ENCODE measurements at places on chromosomes 6 and 20.

DNA sequence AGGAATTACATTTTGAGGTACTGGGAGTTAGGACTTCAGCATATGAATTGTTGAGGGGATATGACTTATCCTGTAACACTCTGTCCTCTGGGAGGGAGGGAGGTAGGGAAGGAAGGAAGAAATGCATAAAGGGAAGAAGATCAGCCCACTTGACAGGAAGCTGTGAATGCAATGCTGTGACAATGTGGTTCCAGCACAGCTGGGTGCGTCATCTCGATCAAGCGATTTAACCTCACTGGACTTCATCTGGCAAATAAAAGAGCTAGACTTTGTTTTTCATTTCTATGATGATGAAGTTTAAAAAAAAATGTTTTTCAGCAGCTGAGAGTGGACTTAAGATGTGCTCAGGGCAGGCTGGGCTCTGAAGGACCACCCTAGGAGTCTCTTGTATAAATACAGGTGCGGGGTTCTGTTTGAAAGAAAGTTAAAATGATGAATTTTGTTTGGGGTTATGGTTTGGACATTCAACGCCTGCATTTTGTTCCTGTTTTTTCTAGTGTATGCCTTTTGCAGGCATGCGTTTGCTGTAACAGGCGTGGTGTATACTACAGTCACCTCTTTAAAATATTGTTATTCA is 178.1 kb downstream of the RIMS1 start:
- no peak for DNase-seq

GRCh38 chr6:52375780-52376556 is 14.0 kb downstream of the PAQR8 start:
- no peak for DNase-seq

DNA sequence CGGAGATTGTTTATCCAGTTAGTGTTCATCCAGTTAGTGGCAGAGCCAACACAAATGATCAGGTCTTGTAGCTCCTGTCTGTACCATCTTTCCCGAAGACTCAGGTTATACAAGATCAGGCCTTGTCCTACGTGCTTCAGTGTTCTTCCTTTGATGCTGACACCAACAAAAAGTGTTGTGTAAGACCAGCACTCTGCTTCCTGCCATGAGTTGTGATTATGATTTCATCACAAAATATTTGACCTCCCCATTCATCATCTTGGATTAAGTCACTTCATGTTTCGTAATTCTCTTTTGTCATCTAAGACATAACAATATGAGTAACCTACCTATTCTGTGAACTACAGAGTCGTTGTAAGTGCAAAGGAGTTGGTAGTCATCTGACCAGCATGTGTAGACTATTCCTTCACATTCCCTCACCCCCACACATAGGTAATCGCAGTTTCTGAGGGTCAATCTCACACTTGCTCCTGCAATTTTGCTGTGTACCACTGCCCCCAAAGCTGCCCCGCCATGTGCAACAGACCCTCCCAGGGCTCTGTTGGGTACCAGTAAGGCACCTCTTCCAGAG is 135.6 kb upstream of the SLC22A23 start:
- peak; percentile 72 for DNase-seq

DNA sequence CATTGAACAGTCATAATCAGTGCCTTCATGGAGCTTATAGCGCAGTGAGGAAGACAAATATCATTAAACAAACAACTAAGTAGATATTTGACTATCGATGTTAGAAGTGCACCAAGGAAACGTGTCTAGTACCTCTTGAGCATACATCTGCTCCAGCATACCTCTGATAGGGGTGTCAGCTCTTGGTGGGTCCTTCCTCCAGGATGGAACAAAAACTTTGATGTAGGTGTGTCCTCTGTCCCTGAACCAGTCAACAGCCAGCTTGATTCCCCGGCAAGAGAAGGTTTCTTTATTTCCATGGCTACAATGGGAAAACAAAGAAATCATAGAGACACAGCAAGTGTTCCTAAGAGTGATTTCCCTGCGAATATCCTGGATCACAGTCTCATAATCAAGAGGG is 23.1 kb downstream of the ZC3H12D start:
- DNase-seq, result no peak

GRCh38 chr20:24993337-24994185 is 1.0 kb upstream of the APMAP start:
- DNase-seq, result no peak

DNA sequence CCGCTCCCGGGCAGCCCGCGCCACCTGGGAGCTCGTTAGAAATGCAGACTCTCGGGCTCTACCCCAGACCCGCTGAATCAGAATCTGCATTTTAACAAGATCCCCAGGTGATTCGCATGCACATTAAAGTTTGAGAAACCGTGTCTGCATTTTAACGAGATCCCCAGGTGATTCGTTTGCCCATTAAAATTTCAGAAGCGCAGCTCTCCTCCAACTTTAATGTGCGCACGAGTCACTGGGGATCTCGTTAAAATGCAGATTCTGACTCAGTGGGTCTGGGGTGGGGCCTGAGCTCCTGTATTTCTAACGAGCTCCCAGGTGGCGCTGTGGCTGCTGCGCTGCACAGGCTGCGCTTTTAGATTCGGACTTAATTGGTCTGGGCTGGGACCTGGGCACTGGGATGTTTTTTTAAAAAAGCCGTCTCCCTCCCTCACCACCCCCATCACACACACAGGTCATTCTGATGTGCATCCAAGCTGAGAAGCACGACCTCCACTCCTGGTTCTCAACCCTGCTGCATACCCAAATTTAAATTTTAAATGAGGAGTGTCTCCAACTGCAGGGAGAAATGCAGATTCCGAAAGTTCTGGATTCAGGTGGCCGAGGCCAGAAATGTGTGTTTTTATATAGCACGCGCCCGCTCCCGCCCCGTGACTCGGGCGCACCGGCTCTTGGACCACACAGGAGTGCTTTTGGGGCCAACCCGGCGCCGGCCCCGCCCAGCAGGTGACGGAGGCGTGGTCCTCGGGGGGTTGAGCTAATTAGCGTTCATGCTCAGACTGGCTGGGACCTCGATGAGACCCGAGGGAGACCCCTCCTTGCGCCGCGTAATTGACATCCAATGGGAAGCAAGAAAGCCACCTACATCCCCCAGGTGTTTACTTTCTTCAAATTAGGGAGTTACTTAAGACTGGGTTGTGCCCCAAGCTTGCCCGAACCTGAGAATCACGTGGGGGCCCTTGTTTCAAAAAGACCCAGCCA is 85.8 kb downstream of the ZFP64 start:
- no peak for DNase-seq

Measured in kidney capillary endothelial cell (primary cell).